Adrenal gland (tissue), 19 donors: ENCODE measurements at places on chromosomes 3 and 15. TPM values are rescaled to one million over a fixed set of nuclear protein-coding genes. Genes with fewer than 3 reads are reported as not detected.

DNA sequence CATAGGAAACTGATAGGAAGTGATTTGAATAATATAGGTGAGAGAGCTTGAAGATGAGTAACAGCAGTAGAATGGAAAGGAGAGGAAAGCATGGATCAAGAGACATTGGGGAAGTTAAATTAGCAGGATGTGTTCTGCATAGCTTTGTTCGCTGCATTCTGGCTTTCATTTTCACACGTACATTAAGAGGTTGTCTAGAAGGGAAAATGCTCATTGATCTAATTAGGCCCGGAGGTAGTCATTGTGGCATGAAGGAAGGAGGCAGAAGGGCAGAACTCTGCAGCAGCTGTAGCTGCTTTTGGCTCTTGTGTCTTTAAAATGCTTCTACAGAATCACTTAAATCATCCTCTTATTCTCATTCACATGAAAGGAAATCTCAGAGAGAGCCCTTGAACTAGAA is 40.3 kb downstream of the KCNAB1 start:
- H3K4me3 ChIP-seq, result no peak overlapping the region
- H3K4me1 ChIP-seq, result no peaks in the 10 kb centered on the region
- no peak for DNase-seq
- H3K27me3 ChIP-seq, result no peaks in the 10 kb centered on the region
- no peaks in the 10 kb centered on the region for H3K36me3 ChIP-seq

DNA sequence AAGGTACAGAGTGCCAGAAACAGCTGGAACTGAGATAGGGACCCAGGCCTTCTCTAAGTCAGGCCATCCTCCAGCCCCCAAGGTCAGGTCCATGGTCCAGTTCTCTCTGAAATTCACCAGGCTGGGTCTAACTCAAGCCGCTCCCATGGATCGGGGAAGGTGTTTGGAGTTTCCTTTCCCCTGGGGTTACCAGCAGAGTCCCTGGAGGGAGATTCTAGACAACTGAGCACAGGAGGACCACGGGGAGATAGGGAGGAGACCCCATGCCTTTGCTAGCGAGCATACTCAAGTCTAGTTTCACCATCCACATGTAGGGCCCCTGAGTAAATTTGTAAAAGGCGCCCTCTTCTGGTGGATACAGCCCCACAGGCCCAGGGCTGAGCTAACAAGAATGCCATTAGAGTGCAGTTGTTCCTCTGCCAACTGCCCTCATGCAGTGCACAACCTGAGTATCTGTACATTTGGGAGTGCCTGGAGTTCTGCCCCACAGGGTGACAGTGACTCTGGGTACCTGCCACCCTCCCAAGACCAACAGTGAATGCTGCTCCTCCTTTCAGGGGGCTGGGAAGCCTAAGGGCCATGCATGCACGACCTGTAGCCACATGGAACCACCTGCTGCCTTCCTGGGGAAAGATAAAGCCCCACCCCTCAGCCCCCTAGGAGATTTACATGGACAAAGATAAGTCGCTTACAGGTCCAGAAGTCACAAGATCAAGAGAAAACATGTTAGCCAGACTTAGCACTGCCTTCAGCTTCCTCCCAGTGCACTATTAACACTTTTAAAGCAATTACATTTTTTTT is 89.0 kb downstream of the IQSEC1 start:
- no peaks in the 10 kb centered on the region for H3K36me3 ChIP-seq
- peak; percentile 82 for DNase-seq
- H3K4me1 ChIP-seq, result peaks cover 40% of the 10 kb centered on the region
- peak overlapping the region; percentile 46 for H3K27ac ChIP-seq

The RPN1 gene
- polyA plus RNA-seq, result 92.1 TPM

The PLSCR5 gene
- polyA plus RNA-seq, result not detected

DNA sequence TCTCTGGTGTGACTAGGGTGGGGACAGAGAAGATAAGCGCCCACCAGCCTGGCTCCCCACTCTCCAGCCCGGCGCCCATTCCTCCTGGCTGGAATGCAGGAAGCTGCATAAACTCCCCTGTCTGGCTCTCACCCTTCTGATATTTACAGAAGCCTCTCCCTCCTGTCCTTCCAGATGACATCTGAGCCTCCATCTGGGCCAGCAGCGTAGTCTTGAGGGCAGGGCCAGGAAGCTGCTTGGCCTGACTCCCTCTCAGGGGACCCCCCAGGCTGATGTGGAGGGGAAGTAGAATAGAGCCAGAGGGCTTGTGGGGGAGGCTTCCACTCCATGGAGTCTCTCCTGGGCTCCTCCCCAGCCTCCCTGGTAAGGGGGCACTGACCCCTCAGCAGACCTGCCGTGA is 49.9 kb downstream of the LINGO1 start:
- H3K4me1 ChIP-seq, result no peaks in the 10 kb centered on the region
- DNase-seq, result no peak
- H3K27ac ChIP-seq, result no peak overlapping the region
- no peaks in the 10 kb centered on the region for H3K36me3 ChIP-seq
- H3K4me3 ChIP-seq, result no peak overlapping the region

GRCh38 chr3:164479978-164480377 is 598.3 kb downstream of the SI start:
- H3K4me3 ChIP-seq, result no peak overlapping the region
- no peaks in the 10 kb centered on the region for H3K36me3 ChIP-seq
- no peak overlapping the region for H3K27ac ChIP-seq
- H3K27me3 ChIP-seq, result no peaks in the 10 kb centered on the region

- H3K4me1 ChIP-seq, result no peaks in the 10 kb centered on the region
- H3K4me3 ChIP-seq, result no peak overlapping the region
- no peak overlapping the region for H3K27ac ChIP-seq
- H3K27me3 ChIP-seq, result no peaks in the 10 kb centered on the region
Measured at GRCh38 chr3:139617672-139618268, 60.0 kb downstream of the NMNAT3 start.

The SEMA5B gene
- 3.0 TPM for polyA plus RNA-seq

- H3K27ac ChIP-seq, result no peak overlapping the region
- no peaks in the 10 kb centered on the region for H3K27me3 ChIP-seq
- H3K4me1 ChIP-seq, result no peaks in the 10 kb centered on the region
- no peak overlapping the region for H3K4me3 ChIP-seq
- no peaks in the 10 kb centered on the region for H3K36me3 ChIP-seq
Measured at GRCh38 chr15:88177451-88177850, 79.1 kb downstream of the NTRK3 start.

The HYAL2 gene
- polyA plus RNA-seq, result 109 TPM

The DPH6 gene
- polyA plus RNA-seq, result 5.0 TPM

DNA sequence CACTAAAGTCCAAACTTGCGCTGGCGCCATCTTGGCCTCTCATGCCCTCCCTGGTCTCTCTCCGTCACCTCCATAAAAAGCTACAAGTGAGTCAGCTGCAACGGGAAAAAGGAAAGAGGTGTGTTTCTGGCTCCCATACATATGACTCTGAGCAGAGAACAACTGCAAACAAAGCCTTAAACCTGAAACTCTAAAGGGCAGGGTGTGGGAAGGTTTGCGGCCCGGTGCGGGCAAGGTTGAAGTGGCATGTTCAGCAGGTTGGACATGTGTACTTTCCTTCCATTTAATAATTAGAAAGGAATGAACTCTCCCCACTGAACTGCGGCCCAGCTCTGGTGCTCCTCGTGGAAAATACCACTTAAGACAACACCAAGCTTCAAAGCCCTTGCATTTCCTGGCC is 59.0 kb upstream of the PPARG start:
- H3K4me1 ChIP-seq, result no peaks in the 10 kb centered on the region
- DNase-seq, result no peak
- no peaks in the 10 kb centered on the region for H3K27me3 ChIP-seq
- no peaks in the 10 kb centered on the region for H3K36me3 ChIP-seq
- H3K4me3 ChIP-seq, result no peak overlapping the region
- no peak overlapping the region for H3K27ac ChIP-seq

DNA sequence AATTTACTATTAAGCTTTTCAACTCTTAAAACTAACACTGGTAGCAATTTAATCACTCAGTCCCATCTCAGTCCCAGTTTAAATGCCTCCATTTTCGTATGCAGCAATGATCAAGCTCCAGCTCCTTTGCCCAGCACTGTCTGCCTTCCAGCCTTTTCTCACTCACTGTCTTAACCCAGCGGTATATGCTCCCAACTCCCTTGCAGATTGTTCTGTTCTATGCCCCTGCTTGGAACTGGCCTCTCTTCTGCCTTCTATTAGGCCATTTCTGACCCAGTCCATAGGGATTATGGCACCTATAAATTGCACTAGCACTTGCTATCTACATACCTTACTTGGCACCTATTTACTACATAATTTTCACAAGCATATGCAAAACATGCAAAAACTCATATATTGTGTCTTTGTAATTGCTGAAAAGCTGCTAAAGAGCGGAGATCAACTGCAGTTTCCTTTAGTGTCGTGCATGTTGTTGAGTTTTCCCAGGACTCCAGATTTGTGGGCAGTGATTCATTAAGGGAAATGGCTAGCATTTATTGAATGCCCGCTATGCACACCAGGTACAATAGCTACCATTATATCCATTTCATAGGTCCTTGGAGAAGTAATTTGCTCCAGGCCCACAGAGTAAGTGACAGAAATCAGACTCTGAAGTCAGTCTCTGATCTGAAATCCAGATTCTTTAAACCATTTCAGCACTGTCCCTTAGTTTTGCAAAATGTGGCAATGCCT is 24.4 kb downstream of the CRBN start:
- no peak overlapping the region for H3K27ac ChIP-seq
- no peak for DNase-seq
- H3K36me3 ChIP-seq, result no peaks in the 10 kb centered on the region
- no peaks in the 10 kb centered on the region for H3K27me3 ChIP-seq
- H3K4me1 ChIP-seq, result no peaks in the 10 kb centered on the region

The DUOXA2 gene
- polyA plus RNA-seq, result 0.11 TPM

GRCh38 chr15:94052711-94053110 is 178.7 kb upstream of the MCTP2 start:
- H3K4me3 ChIP-seq, result no peak overlapping the region
- H3K4me1 ChIP-seq, result no peaks in the 10 kb centered on the region
- DNase-seq, result no peak
- no peaks in the 10 kb centered on the region for H3K36me3 ChIP-seq
- H3K27me3 ChIP-seq, result no peaks in the 10 kb centered on the region

GRCh38 chr3:11465744-11466616 is 177.7 kb downstream of the VGLL4 start:
- H3K27ac ChIP-seq, result peak overlapping the region; percentile 73
- no peak overlapping the region for H3K4me3 ChIP-seq
- H3K27me3 ChIP-seq, result no peaks in the 10 kb centered on the region
- DNase-seq, result peak; percentile 51
- H3K4me1 ChIP-seq, result peaks cover 6% of the 10 kb centered on the region

DNA sequence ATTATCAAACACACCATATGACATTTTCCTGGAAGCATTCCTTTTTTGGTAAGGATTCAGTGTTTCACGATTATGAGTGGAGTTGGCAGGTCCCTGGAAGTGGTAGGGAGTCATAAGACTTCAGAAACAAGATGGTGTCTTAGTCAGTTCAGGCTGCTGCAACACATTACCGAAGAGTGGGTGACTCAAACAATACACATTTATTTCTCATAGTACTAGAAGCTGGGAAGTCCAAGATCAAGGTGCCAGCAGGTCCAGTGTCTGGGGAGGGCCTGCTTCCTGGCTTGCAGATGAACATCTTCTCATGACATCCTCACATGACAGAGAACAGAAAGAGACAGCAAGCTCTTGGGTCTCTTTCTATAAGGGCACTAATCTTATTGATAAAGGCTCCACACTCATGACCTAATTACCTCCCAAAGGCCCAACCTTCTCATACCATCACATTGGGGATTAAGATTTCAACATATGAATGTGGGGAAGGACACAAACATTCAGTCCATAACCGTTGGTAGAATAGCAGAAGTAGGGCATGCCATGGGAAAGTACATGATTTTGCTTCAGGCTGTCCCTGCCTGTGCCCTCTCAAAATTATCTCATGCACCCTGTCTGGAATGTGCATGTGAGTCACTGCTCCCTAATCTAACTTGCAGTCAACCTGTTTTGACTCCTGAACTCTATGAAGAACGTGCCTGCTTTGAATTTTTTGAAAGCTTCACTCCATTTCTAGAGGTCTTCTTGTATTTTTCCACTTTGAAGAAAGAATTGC is 72.5 kb downstream of the GTPBP8 start:
- no peaks in the 10 kb centered on the region for H3K27me3 ChIP-seq
- no peaks in the 10 kb centered on the region for H3K36me3 ChIP-seq
- H3K4me1 ChIP-seq, result no peaks in the 10 kb centered on the region
- H3K27ac ChIP-seq, result no peak overlapping the region
- no peak overlapping the region for H3K4me3 ChIP-seq

- no peaks in the 10 kb centered on the region for H3K4me1 ChIP-seq
- no peak for DNase-seq
- no peaks in the 10 kb centered on the region for H3K36me3 ChIP-seq
- no peaks in the 10 kb centered on the region for H3K27me3 ChIP-seq
- no peak overlapping the region for H3K27ac ChIP-seq
- no peak overlapping the region for H3K4me3 ChIP-seq
Measured at GRCh38 chr15:71532994-71533393, 277.4 kb upstream of the NR2E3 start.

DNA sequence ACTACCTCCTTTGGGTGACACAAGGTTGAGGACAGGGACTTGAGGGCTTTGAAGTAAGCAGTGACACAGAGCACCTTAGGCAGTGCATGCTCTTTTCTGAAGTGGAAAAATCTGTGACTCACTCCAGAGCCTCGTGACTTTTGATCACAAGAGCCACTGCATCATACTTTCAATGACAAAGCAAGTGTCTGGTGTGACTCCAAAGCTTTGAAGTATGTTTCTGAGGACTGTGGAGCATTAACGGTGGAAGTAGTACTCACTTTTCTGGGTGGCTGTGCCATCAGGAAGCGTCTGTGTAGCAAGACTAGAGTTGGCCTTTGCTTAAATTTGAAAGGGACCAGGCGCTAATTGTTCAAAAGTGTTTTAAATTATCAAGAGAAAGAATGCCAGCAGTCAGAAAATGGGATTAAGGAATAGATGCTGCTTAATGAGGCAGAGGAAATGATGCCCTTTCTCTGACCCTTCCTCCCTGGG is 210.7 kb upstream of the TRIM42 start:
- H3K27me3 ChIP-seq, result no peaks in the 10 kb centered on the region
- H3K4me1 ChIP-seq, result peaks cover 7% of the 10 kb centered on the region
- H3K27ac ChIP-seq, result no peak overlapping the region
- H3K4me3 ChIP-seq, result no peak overlapping the region
- H3K36me3 ChIP-seq, result no peaks in the 10 kb centered on the region

GRCh38 chr3:123167686-123168085 is 34.1 kb upstream of the SEC22A start:
- H3K27ac ChIP-seq, result no peak overlapping the region
- no peaks in the 10 kb centered on the region for H3K36me3 ChIP-seq
- H3K4me3 ChIP-seq, result no peak overlapping the region
- no peaks in the 10 kb centered on the region for H3K27me3 ChIP-seq

DNA sequence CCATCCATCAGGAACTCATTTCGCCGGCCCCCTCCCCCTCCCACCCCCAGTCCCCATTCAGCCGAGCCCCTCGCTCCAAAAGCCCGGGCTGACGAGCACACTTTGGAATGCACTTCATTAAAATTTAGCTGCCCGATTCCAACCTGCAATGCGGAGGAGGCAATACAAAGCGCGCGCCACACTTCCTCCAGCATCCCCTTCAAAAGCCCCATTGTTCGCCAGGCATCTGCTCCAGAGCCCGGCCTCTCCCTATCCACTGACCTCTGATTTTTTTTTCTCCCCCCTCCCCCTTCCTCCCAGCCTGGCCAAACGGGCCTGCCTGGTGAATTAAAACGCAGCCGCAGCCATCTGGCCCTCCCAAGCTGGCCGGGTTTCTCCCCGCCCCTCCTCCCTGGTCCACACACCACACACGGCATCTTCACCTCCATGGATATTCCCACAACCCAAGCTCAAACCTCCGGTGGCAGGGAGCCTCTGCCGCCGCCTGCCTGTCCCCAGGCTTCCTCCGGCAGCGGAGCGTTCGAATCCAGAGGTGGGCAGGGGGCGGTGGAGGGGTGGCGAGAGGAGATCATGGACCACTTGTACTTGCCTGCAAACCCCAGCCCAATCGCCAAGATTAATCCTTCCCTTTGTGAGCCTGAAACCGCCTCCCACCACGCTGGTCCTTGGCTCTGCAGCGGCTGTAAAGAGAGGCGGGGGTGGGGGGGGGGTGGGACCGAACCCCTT is 441.3 kb downstream of the MAGI1 start:
- no peak overlapping the region for H3K27ac ChIP-seq
- no peaks in the 10 kb centered on the region for H3K27me3 ChIP-seq
- H3K36me3 ChIP-seq, result no peaks in the 10 kb centered on the region
- H3K4me1 ChIP-seq, result no peaks in the 10 kb centered on the region
